Fibroblast of villous mesenchyme (primary cell): ENCODE measurements at places on chromosomes 6 and 20. TPM values are rescaled to one million over a fixed set of nuclear protein-coding genes. Genes with fewer than 3 reads are reported as not detected.

GRCh38 chr20:9195031-9195430, 126.1 kb downstream of the PLCB4 start:
- no peak for DNase-seq

DNA sequence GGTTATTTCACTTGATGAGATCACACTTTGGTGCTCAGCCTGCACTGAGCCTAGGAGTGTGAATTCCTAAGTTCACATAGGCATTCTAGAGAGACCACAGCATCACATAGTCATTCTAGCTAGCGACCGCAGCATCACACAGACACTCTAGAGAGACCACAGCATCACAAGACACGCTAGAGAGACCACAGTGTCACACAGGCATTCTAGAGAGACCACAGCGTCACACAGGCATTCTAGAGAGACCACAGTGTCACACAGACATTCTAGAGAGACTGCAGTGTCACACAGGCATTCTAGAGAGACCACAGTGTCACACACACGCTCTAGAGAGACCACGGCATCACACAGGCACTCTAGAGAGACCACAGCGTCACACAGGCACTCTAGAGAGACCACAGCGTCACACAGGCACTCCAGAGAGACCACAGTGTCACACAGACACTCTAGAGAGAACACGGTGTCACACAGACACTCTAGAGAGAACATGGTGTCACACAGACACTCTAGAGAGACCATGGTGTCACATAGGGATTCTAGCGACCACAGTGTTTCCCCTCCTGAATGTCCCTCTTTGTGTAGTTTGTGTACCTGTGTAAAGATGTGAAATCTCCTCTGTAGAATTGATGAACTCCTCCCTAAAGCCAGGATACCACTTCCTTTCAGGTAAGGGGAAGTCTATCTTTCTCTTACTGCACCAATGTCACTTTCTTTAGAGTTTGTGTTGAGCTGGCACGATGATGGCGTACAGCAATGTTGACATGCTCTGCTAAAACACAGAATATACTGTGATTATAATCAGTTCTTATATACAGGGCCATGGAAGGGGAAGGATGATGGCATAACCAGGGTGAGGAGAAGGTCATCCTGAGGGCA, 169.4 kb downstream of the ZDHHC14 start:
- no peak for DNase-seq

DNA sequence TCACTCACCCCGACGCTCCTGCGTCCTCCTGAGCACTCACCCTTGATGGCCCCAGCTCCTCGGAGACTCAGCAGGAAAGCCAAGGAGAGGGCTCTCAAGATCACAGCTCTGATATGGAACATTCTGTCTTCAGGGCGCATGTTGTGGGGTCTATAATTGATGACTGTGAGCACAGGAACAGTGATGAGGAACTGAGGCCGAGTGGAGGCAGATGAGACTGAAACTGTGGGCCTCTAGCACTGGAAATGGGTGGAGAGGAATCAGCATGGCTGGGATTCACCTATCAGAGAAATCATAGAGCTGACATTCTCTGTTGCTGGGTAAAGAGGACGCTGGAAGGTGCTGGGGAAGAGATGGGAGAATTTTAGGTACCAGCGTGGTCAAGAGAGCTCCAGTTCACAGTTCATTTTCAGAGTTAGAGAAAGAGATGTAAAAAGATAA, at the start of gene HLA-DPA1:
Gene HLA-DPA1 (minus strand): TSS at position 219 of the 441 bp plus-strand sequence.
- peak; percentile 23 for DNase-seq

Gene PTCRA
- not detected in 2 replicates for total RNA-seq

- DNase-seq, result peak; percentile 60
Measured at GRCh38 chr6:90295854-90296340, 746 bp downstream of the BACH2 start.

Gene PTCHD4
- total RNA-seq, result 4.2 and 4.7 TPM in 2 replicates

DNA sequence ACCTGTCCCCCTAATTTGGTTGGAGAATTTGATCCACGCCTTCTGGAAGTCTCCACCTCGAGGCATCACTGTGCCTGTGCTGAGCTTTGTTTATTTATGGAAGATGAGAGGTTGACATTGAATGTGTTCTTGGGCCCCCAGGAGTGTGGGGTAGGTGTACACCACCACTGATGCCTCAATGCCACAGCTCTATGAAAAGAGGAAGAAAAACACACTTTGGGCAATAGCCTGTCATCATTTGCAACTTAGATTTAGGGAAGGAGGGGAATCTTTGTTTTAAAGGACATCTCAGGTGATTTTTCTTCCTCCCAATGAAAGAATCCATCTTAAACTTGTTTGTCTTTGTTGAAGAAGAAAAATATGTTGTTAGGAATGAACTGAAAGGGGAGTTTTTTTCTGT, 42.6 kb downstream of the TBC1D7 start:
- DNase-seq, result no peak

Gene CRIP3
- not detected in 2 replicates for total RNA-seq

- DNase-seq, result no peak
Measured at GRCh38 chr20:49276961-49277785, 684 bp downstream of the ZNFX1 start.

- DNase-seq, result peak; percentile 62
Measured at GRCh38 chr6:132300323-132300949, 100.8 kb downstream of the MOXD1 start.

DNA sequence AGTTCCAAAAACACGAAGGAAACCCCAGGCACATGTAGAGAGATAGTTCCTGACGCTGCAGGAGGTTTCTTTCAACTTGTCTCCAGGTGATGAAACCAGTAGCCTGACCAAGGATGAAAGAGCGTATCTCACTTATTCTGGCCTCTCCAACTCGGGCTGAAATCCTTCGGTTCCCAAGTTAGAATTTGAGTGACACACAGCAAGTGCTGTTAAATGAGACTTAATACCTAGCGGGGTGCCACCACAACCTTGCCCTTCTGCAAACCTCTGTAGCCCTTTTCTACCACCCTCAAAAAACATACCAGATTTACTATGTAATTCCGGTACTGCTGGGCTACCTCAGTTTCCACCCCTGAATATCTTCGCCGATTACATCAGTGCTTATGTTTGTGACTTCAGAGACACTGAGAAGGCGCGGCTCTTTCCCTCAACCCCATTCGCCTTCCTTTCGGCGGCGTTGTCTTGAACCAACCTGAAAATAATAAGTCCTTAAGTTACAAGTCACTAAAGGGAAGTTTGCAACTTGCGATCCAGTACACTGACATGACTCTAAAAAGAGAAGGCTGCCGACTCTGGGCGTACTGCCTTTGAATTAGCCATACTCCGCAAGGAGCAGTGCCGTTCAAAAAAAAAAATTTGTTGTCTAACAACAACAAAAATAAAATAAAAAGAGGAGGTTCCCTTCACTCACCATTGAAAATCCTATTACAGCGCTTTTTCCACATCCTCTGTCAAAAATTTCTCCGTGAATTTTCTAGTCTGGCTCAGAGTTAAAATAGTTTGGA, 194.9 kb upstream of the ZNF184 start:
- no peak for DNase-seq

GRCh38 chr20:16569246-16570153, 3.7 kb downstream of the KIF16B start:
- no peak for DNase-seq

Gene PRR18
- total RNA-seq, result under 0.01 TPM in 1 of 2 replicates, not detected in the other

GRCh38 chr6:141326426-141326825, 806.3 kb upstream of the GJE1 start:
- peak; percentile 96 for DNase-seq

Gene MAFB
- 0.43 and 0.64 TPM in 2 replicates for total RNA-seq

GRCh38 chr6:169589293-169589692, 112.5 kb downstream of the WDR27 start:
- peak; percentile 51 for DNase-seq

Gene SLC22A16
- not detected in 2 replicates for total RNA-seq

DNA sequence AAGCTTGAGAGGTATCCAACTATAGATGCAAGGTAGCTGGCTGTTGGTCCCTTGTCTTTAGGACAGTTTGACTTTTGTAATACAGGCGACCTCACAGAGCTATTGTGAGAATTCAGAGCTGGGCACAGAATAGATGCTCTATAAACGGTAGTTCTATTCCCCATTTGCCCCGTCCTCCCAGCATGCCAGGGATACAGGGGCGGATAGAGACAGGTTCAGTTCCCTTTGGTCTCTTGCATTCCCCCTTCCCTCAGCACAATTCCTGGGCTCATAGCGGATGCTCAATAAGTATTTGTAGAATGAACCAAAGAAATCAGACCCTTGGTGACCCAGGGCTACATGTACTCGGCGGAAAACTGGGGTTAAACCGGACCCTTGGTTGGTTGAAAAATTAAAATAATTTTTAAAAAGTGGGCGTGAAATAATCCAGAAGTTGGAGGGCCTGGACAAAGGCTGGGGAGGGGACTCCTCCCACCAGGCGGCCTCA, 707 bp upstream of the TOP1 start:
- no peak for DNase-seq

GRCh38 chr20:18032977-18033892, 24.5 kb downstream of the OVOL2 start:
- DNase-seq, result no peak

DNA sequence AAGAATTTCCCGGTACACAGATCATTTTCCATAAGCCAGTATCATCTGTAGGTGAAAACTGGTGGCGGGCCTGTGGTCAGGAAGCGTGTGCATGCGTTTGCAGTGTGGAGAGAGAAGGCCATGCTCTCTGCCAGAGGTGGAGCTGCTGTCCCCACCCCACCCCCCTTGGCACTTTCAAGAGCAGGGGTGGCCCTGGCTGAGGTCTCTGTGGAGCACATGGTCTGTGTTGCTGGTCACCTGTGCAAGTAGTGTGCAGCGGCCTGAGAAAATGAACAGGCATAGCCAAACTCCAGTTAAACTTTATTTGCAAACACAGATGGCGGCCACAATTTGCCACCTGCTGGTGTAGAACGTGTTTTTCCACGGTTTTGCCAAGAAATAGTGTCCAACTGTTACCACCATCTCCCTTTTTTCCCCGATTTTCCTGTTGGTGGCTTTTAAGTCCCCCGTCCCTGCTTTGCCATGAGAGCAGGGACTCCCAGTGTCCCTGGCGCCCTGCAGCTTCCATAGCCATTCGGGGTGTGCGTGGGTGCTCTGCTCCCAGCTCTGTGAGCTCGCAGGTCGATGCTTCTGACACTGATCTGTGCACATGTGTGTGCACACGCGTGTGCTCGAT, 2.5 kb downstream of the ADRM1 start:
- DNase-seq, result no peak

Gene MROH8
- 2.6 and 3.5 TPM in 2 replicates for total RNA-seq

GRCh38 chr20:34570859-34571306, 12.4 kb downstream of the MAP1LC3A start:
- DNase-seq, result peak; percentile 88

Gene TCF19
- total RNA-seq, result 20.7 and 22.2 TPM in 2 replicates

- DNase-seq, result no peak
Measured at GRCh38 chr20:63177134-63177784, 38.7 kb downstream of the YTHDF1 start.

- no peak for DNase-seq
Measured at GRCh38 chr6:105844275-105844883, 241.8 kb upstream of the PRDM1 start.

Gene PRL
- total RNA-seq, result not detected in 2 replicates

DNA sequence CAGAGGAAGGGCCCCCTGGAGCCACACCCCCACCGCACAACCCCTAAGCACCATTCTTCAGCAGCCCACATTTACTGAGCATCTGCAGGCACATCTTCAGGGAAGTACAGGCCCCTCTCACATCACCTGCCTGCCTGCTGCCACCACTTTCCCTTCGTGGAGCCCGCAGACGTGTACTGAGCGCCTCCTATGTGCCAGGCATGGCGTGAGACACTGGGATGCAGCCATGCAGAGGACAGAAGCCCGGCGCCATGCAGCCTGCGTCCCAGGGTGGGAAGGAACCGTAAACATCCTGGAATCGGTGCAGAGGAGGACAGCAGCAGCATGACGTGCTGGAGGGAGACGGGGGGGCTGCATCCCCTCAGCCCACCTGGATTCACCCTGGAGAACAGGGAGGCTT, 78.1 kb downstream of the GRM4 start:
- no peak for DNase-seq

- DNase-seq, result no peak
Measured at GRCh38 chr6:161542346-161542980, 268.6 kb upstream of the AGPAT4 start.

DNA sequence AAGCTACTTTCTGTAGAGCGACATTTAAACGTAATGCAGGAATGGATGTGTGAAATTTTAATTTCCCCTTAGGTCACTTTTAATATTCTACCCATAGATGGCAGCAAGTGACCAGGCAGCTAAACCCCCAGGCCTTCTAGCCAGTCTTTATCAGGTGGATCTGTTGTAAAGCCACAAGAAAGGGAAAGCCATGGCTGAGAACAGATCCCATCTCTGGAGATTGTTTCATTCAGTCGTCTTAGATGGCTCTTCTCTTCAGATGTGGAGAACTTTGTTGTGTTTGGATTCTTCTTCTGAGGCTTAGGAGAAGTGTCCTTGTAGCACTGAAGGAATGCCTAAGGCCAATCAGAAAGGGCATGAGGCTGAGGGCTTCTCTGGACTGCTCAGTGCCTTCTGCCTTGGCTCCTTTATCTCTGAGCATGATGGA, 15.8 kb upstream of the RNF182 start:
- DNase-seq, result peak; percentile 82

- DNase-seq, result peak; percentile 68
Measured at GRCh38 chr20:51871943-51872342, 69.6 kb upstream of the SALL4 start.

Gene CRISP3
- not detected in 2 replicates for total RNA-seq
